ENCODE measurements at places on chromosomes 1 and 21. TPM values are rescaled to one million over a fixed set of nuclear protein-coding genes. Genes with fewer than 3 reads are reported as not detected.

Gene TFB2M
- 15.6 TPM for polyA plus RNA-seq

Gene OMA1
- 21.7 TPM for polyA plus RNA-seq

Gene TRIM67
- 0.34 TPM for polyA plus RNA-seq

Gene IFI44L
- 3.7 TPM for polyA plus RNA-seq

Gene VANGL2
- polyA plus RNA-seq = 32.6 TPM

All from right lung (tissue), 10 donors.